ENCODE measurements at places on chromosomes 2 and 18.

DNA sequence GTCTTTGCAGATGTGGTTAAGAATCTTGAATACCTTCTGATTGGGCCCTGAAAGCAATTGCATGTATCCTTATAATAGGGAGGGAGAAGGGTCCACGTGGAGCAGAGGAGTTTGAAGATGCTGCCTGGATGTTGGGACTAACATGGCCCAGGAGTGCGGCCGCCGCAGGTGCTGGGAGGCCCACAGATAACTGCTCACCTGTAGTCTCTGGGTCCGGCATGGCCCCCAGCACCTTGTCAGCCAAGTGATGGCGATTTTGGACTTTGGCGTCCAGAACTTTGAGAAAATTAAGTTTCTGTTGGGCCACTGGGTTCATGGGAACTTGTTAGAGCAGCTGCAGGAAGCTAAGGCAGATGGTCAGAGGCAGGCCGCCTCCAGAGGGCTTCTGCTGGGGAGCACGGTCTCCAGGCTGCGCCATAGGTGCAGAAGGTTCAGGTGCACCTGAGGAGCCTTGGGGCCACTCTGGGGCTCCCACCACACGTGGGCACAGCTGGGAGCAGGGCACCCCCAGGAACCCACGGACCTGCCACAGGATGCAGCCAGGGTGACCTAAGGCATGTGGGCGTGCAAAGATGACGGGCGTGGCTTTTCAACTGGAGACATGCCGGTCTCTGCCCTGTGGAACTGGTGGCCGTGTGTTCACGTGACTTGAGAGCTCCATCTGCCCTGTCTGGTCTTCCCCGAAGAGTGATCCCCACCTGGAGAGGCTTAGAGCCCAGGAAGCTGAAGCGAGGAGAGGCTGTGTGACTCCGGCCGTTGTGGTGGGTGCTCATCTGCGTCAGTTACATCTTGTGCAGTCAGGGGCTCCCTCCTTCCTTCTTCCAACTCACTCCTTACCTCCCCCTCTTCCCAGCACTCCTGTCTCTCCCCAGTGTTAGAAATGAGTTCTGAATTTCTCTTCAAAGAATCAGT, 277.3 kb downstream of the AGAP1 start:
- DNase-seq = no peak

DNA sequence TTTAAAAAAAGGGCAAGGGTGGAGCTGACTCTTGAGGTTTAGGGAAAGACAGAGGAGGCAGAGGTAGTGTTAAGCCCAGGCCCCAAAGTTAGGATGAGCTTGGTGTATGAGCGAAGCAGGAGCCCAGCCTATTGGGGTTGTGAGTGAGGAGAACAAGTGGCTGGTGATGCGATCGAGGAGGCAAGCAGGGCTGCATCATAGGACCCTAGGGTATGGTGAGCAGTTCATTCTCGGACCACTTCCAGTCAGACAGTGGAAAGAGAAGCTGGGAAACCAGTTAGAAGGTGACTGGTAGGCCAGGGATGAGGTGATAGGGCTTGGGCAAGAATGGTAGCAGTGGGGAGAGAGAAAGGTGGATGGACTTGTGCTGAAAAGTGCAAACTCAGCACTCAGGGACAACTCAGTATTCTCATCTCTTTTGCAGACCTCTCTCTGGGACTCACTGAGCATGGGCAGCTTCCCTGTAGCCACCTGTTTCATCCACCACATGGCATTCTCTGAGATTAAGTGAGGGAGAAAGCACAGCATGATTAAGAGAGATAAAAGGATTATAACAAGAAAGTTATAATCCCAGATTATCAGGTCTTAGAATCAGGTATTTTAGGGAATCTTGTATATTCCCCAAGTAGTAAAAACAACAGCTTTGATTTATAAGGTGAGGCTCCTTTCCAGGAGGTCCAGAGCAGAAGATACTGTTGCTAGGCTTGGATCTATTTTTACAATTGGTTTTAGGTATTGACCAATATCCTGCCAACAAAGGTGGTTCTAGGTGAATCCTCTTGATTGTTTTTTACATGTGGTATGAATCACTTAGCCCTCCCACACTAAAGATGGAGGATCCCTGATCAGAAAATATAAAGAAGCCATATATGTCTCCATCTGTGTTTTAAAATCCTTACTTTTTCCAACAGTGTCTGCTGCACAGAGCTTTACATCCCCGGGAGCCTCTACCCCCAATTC, 38.3 kb downstream of the XRCC5 start:
- no peak for DNase-seq

GRCh38 chr2:86087936-86088850, 17.5 kb downstream of the POLR1A start:
- no peak for DNase-seq

DNA sequence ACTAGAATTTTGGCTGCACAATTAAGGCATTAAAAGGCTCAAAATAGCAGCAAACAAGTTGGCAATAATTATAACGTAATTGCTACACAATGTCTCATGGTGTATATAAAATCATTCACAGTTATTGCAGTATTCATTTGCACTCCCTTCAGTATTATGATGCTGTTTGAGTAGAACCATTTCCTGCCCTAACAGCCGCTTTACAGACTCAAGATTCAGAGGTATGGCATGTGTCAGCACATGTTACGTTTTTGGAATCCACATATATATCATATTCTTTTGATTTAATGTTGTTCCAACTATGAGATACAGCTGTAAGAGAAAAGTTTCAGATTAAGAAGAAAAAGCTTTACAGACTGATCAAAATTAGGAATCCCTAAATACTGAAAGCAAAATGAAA, 56.3 kb upstream of the NCKAP5 start:
- no peak for DNase-seq

GRCh38 chr18:39840856-39841481, 2114.1 kb upstream of the PIK3C3 start:
- no peak for DNase-seq

All from kidney epithelial cell (primary cell).